ENCODE measurements at places on chromosomes 12 and 14.

- no peak for DNase-seq
Observed at GRCh38 chr12:127052511-127053232, 1214.3 kb upstream of the TMEM132C start.

DNA sequence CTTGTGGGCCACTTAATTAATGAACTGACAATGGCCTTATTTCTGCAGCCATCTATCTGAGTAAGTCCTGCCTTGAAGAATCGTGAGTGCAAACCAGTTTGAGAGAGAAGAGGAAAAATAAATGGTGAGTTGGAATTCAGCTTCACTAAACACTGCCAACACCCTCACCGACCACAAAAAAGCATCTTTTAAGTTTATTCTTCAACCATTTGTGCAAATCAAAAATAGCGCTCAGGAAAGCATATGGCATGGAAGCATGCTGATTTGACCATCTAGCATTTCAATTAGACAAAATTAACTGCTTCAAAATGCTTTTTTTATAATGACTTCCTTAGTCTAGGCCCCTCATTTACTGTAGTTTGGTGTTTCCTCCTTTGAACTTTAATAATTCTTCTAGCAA lies 294.0 kb downstream of the PPFIA2 start:
- DNase-seq: no peak

DNA sequence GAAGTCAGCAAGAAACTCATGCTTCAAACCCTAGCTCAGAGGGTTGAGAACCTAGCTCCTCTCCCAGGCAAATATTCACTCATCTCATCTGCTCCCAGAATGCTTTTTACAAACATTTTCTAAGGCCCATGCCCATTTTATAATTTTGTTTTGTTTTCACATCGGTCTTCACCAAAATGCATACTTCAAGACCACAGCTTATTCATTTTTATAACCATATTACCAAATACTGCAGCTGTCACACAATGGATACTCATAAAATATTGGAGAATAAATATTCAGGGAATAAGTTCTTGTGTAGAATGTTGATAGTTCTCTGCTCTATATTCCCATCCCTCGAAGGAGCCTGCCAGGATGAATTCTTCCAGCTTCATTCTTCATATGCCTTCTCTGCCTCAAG lies 50.8 kb upstream of the HOXC13 start:
- no peak for DNase-seq

- DNase-seq: no peak
Observed at GRCh38 chr14:76617440-76617839, 143.8 kb upstream of the VASH1 start.

DNA sequence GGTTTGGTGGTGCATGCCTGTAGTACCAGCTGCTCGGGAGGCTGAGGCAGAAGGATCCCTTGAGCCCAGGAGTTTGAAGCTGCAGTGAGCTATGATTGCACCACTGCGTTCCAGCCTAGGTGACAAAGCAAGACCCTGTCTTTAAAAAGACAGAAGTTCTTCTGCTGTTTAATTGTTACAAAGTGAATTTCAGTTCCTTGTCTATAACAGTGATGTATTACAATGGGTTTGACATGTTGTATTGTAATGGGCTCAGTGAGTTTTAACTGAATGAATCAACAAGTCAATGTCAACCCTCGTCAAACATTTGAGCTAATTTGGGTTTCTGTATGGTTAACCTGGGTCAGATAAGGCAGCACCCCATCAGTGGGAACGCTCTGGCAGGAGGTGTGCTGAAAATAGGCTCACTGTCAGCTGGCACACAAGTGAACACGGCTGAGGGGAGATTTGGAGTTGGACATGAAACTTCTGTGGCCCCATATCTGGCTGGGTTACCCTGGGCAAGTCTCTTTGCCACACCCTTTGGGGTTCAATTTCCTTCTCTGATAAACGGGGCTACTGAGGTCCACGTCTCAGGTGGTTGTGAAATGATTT lies 14.0 kb upstream of the TRPV4 start:
- DNase-seq: no peak
